Activated naive CD4-positive, alpha-beta T cell treated with Interleukin-2 at 50 U/mL for 16 hours (primary cell): ENCODE measurements at places on chromosomes 4 and X.

- no peak for DNase-seq
Measured at GRCh38 chr4:79445371-79445781, 37.3 kb upstream of the GK2 start.

GRCh38 chrX:145405012-145405411 is 157.7 kb downstream of the SPANXN1 start:
- DNase-seq: no peak

GRCh38 chrX:100413229-100413628 is 3.2 kb upstream of the PCDH19 start:
- DNase-seq: peak; percentile 5

DNA sequence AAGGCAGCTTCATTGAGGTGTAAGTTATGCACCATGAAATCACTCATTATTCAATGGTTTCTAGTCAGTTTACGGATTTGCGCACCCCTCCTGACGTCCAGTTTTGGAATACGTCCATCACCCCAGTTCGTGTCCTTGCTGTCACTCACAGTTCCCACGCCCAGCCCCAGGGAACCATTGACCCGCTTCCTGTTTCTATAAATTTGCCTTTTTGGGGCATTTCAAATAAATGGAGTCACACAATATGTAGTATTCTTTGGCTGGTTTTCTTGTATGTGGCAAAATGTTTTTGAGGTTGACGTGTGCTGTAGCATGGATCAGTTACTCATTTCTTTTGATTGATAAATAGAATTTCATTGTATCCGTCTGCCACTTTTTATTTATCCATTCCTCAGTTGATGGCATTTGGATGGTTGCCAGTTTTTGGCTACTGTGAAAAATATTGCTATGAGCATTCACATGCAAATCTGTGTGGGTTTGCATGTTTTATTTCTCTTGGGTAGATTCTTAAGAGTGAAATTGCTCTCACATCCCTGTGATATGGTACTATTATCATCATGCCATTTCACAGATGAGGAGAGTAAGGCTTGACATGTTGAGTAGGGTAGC is 18.4 kb upstream of the SORCS2 start:
- no peak for DNase-seq

DNA sequence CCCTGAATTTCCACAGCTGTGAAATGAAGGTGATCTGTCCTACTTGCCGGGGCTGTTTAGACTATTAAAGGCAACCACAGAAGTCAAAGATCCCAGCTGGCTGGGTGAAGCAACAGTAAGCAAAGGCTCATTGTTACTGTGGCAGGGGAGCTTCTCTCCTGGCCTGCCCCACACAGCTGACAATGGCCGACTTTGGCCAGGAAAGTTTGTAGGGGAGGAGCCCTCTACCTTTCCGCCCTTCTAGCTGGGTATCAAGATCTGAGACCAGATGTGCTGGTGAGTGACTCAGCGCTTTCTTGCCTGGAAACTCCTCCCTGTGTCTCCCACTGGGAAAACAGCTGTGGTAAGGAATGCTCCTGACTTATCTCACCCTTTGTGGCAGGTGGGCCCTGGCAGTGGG is 21.1 kb downstream of the RASSF6 start:
- DNase-seq: no peak

DNA sequence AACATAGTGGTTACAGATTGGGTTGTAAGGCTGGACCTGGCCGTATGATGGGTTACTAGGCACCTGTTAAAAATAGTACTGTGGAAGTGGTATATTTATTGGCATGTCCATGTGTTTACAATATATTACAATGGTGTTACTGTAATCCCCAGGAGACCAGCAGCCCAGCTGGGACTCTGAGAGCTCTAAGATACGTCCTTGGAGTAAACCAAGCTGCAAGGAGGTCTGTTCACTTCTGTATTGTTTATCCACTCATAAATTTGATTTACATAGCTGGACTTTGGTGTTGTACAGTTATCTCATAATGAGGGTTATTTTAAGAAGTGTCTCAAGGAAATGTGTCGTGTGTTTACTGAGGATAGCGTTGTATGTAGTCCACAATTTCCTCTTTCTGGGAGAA is 93.8 kb downstream of the TBL1X start:
- DNase-seq: no peak

- DNase-seq: no peak
Measured at GRCh38 chrX:78754917-78755316, 7.4 kb downstream of the LPAR4 start.
